ENCODE measurements at places on chromosomes 4 and X. TPM values are rescaled to one million over a fixed set of nuclear protein-coding genes. Genes with fewer than 3 reads are reported as not detected.

GRCh38 chr4:140149846-140150635 is 3.9 kb downstream of the MAML3 start:
- DNase-seq = peak; percentile 80

GRCh38 chrX:20968996-20969395 is 405.2 kb upstream of the CNKSR2 start:
- no peak for DNase-seq

GRCh38 chr4:99054428-99054994 is 34.1 kb downstream of the ADH5 start:
- no peak for DNase-seq

DNA sequence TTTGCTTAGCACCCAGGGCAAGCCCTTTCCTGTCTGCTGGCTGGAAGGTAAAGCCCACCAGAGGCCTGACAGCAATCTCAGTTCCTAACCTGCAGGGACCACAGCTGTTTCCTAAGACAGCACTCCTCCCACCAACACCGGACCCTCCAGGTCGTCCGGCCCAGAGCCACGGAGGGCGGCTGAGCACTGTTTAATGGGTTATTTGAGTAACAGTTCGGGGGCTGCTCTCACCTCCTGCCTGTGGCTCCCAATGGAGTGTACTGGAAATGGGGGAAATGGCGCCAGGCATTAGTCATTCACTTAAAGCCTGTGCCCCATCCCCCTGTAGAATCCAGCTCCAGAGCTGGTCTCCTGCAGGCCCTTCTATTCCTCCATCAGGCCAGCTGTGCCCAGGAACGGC is 81.6 kb upstream of the ADRA2C start:
- no peak for DNase-seq

DNA sequence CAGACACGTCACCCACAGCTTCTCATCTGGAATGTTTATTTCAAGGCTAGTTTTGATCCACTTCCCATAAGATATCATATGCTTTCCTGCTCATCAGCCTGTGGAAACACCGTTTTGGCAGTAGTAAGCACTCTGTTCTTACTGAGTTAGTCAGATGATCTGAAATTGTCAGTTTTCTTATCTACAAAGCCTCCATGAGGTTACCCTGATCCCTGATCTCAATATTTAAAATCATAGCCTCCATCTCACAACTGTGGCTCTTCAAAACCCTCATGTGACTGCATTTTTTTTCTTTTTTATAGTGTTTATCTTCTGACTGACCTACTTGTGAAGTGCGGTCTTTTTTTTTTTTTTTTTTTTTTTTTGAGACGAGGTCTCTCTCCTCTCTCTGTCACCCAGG is 22.7 kb downstream of the BST1 start:
- DNase-seq = no peak

DNA sequence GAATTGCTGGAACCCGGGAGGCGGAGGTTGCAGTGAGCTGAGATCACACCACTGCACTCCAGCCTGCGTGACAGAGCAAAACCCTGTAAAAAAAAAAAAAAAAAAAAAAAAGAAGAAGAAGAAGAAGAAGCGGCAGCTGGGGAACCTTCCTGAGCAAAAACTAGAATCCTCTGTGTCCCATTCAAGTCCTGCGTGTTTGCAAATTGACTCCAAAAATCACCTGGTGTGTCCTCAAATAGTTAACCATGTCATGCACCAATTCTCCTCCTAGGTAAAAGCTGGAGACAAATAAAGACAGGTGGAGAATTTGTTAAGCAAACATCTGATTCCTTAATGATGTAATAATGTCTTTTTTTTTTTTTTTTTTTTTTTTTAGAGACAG is 31.9 kb upstream of the ASMTL start:
- no peak for DNase-seq

GRCh38 chrX:333611-334311 is 15.2 kb upstream of the GTPBP6 start:
- DNase-seq = peak; percentile 24

GRCh38 chrX:41167888-41168287 is 82.6 kb downstream of the USP9X start:
- no peak for DNase-seq

NOCT gene
- 9.4 TPM for total RNA-seq

FGF2 gene
- total RNA-seq = 4.9 TPM
